ENCODE measurements at places on chromosomes 3 and 15. TPM values are rescaled to one million over a fixed set of nuclear protein-coding genes. Genes with fewer than 3 reads are reported as not detected.

- DNase-seq: no peak
Observed at GRCh38 chr15:72474466-72474911, 359 bp downstream of the ARIH1 start.

- peak; percentile 97 for DNase-seq
Observed at GRCh38 chr3:158167737-158168557, 58.1 kb downstream of the RSRC1 start.

- DNase-seq: no peak
Observed at GRCh38 chr15:65877749-65878148, 8.5 kb downstream of the RAB11A start.

DNA sequence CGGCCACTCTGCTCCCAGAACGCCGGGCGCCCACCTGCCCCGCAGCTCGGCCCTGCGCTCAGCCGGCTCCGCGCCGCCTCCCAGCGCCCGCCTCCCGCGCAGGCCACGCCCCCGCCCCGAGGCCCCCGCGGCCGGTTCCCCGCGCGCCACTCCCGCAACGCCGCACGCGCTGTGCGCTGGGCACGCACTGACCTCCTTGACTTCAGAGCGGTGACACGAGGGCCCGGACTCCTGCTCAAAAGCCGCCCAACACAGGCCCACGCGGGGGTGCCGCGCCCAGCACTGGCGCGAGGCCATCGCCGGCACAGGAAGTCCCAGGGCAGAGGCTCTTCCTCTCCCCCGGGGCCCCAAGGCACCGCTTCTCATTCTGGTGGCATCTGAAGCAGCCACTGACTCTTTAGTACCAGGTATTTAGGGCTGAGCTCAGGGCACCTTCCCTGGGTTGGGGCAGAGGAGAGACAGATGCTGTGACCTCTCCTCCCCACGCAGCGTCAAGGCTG, 12.4 kb downstream of the TNK2 start:
- no peak for DNase-seq

DNA sequence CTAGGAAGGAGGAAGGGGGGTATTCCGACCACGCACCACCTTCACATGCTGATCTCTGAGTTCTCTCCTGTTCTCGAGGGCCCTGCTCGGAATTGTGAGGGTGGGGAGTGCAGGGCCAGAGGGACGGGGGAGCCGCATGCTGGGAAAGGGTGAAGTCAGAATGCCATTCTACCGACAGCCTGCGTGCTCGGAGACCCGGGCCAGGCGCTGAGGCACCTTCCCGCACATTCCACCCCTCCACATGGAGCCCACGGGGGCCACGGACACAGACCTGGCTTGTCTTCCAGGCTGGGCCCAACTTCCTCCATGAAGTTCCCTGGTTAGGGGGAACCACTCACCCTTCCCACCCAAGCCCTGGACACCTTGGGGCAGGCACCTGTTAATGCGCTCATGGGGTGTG, 28.7 kb upstream of the PIGZ start:
- no peak for DNase-seq

GRCh38 chr3:14789221-14789620, 29.5 kb upstream of the FGD5 start:
- no peak for DNase-seq

GRCh38 chr3:184395320-184395660, 15.4 kb downstream of the CHRD start:
- DNase-seq: no peak

DNA sequence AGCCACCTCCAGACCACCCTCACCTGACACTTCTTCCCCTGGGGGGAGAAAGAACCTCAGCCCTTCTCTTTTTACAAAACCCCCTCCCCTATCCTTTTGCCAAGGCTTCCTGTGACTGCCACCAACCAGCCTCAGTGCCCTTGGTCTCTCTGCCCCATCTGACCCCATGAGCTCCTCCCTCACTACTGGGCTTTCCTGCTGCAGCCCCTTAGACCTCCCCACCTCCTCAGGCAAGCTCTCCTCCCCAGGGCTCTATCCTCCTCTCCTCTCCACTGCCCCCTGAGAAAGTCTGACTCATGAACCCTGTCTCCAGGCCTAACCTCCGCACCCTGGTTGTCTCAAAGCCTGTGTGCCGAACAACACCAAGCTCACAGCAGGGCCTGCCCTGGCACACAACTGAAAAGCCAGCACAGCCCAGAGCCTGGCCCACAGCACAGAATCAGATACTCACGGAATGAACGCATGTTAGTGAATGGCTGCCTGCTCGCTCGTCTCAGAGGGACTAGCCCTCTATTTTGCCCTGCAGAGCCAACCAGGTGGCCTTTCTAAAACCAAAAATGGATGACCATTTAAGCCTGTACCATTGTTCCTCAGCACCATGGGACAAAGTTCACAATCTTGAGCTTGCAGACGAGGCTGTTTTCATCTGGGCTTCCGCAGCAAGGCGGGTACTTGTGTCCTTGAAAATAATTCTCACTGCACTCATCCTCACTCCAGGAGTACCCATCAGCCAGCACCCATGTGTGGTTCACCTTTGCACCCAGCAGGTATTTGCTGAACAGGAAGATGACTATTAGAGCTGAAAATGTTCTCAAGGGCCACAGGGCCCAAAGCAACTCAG, 1.7 kb downstream of the CHDH start:
- DNase-seq: no peak

GRCh38 chr15:38196076-38196475, 56.6 kb upstream of the SPRED1 start:
- no peak for DNase-seq

GRCh38 chr3:27615555-27615954, 106.6 kb downstream of the EOMES start:
- no peak for DNase-seq

GRCh38 chr15:85000189-85000864, 18.7 kb downstream of the PDE8A start:
- DNase-seq: no peak

DNA sequence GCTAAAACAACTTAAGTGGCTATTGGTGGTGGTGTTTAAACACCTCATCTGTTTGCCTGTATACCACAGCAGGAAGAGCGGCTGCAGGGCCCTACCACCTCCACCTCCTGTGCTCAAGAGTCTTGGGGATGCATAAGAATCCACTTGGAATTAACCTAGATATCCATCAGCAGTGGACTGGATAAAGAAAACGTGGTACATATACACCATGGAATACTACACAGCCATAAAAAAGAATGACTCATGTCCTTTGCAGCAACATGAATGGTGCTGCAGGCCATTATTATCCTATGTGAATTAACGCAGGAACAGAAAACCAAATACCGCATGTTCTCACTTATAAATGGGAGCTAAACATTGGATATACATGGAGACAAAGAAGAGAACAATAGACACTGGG, 76.8 kb downstream of the SETMAR start:
- DNase-seq: no peak

GRCh38 chr15:28975766-28976179, 90.0 kb downstream of the APBA2 start:
- peak; percentile 49 for DNase-seq

GRCh38 chr3:46845397-46845859, 17.8 kb downstream of the MYL3 start:
- no peak for DNase-seq

DNA sequence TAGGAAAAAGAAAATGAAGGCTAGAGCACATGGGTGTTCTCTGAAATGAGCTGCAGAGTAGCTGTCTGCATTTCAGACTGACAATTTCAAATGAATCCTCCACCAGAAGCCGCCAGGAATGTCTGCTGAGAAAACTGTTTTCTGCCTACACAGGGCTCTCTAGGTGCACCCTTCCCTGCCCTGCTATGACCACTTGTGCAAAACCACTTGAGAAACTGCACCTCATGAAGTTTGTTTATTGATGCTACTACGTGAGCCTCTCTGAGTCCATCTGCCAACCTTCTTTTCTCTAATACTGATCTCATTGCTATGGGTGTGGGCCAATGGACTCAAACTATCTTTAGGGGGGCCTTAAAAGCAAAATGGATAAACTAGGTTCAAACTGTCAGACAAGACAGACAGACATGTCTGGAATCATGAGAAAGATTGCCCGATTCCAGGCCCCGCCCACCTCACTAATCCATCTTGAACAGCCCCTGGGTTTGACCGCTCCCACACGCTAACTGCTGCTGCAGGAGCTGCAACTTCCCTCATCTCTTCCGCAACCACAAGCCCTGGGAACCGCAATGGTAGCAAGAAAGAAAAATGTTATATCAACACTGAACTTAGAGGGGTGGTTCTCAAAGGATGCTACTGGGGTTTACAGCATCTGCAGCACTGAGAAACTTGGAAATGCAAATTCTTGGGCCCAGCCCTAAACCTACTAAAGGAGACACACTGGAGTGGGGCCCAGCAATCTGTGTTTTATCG, 9.0 kb upstream of the CD47 start:
- no peak for DNase-seq

DNA sequence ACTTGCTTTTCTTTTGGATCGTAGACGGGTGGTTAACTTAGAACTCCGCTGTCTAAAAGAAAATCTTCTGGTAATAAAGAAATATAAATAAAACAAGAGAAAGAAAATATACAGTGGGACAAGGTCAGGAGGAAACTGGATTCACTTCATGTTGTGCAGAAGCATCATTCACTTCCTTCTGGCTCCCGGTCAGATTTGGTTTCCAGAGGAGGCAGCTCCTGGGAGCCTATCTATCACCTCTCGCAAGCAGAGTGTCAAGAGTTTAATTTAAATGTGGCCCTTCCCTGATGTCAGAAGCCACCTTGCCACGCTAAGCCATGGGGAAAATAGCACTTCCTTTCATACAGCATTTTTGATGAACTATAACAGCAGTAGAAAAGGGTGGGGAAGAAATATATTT, 139.1 kb downstream of the NSMCE3 start:
- no peak for DNase-seq

TLE3 gene
- total RNA-seq: 19.2 TPM

REC114 gene
- not detected for total RNA-seq

SPINK8 gene
- not detected for total RNA-seq

IL17RC gene
- total RNA-seq: 21.1 TPM

KLHL40 gene
- total RNA-seq: not detected

CAMK2N2 gene
- total RNA-seq: not detected
